ENCODE measurements at places on chromosomes 11 and 22. TPM values are rescaled to one million over a fixed set of nuclear protein-coding genes. Genes with fewer than 3 reads are reported as not detected.
A peak's percentile ranks its signal among the peaks of the same experiment; 100 is the strongest.

DNA sequence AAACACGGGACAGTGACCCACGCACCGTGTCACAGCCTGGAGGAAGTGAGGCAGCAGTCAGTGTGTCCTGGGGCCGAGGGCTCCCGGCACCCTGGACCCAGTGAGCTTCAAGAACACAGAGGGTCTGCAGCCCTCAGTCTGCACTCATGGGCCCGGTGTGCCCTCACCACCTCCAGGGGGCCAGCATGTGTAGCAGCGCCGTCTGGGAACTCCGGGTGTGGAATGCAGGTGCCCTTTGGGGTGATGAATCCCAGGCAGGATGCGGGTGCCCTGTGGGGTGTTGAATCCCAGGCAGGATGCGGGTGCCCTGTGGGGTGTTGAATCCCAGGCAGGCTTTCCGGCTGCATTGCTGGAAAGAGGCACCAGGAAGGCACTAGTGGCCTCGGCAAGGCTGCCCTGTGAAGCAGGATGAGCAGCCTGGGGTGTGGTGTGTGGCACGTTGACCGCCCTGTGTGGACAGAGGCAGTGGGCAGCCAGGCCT is 1399.9 kb downstream of the BRD1 start:
- DNase-seq, result no peak

- no peak for DNase-seq
Observed at GRCh38 chr11:8658321-8659057, 24.0 kb downstream of the TRIM66 start.

DNA sequence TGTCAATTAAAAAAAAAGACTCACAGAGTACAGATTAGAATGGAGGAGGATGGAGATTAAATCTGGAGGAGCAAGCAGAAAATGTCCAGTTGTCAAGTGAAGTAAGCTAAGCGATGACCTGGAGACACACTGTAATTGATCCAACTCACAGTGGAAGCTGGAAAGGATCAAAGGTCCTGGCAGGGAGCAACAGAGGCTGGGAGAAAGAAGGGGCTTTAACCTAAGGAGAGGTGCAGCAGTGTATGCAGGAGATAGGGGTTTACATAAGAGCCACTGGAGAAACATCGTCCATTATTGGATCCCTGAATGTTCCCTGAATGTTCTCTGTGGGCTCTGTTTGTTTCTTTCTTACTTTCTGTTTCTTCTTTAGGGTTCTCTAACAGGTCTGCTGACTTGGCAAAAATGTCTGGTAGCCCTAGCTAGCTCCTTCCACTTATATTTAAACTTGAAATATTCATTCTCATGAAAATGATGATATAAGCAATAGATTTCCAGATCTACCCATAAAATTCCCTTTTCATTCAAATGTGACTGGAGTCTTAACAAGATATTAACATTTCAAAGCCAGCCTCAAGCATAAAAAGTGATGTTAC is 30.1 kb upstream of the CAT start:
- no peak for DNase-seq

- DNase-seq, result no peak
Observed at GRCh38 chr11:30015725-30016412, 961 bp downstream of the KCNA4 start.

DNA sequence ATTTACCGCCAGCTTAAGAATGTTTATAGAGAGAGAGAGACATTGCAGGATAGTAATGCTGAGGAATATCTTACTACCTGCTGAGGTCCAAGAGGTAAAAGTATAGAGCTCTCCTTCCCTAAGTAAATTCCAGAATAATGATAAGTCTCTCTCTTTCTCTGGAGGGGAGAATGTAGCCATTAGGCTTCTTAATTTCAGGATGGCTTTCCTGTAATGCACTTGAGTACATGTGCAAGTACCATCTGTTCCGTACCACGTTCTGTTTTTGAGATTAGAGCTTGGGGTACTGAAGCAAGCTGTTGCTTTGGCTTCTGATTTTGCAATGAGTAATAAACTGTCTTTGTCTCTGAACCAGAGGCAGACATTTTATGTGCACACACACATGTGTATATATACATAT is 1314.0 kb downstream of the JRKL start:
- DNase-seq, result no peak

- no peak for DNase-seq
Observed at GRCh38 chr22:24086310-24086709, 75.2 kb downstream of the CABIN1 start.

DNA sequence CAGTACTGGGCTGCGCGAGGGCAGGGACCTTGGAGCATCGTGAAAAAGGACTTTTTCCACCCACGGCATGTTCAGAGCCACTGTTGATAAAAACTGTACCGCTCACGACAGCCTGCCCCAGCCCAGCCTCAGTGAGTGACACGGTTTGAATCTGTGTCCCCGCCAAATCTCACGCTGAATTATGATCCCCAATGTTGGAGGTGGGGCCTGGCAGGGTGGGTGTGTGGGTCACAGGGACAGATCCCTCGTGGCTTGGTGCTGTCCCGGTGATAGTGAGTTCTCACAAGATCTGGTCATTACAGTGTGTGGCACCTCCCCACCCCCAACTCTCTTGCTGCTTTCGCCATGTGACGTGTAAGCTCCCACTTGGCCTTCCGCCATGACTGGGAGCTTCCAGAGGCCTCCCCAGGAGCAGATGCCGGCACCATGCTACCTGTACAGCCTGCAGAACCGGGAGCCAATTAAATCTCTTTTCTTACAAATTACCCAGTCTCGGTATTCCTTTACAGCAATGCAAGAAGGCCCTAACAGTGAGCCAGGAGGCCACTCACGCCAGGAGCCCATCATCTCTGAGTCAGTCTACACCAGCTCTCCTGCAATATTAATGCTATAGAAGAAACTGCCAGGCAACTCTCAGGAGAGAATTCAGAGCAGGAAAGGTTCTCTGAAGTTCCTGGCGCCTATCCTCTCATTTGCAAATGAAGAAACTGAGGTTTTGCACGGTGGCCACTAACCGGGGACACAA is 1.3 kb downstream of the TOLLIP start:
- DNase-seq, result no peak

- peak; percentile 94 for DNase-seq
Observed at GRCh38 chr11:8964324-8965320, at the start of gene TMEM9B. TSS of gene TMEM9B (minus strand) at chr11:8964442. CDS start at chr11:8964313, 129 bp downstream.

GRCh38 chr22:43441751-43442150 is 29.9 kb downstream of the MPPED1 start:
- DNase-seq, result no peak

DNA sequence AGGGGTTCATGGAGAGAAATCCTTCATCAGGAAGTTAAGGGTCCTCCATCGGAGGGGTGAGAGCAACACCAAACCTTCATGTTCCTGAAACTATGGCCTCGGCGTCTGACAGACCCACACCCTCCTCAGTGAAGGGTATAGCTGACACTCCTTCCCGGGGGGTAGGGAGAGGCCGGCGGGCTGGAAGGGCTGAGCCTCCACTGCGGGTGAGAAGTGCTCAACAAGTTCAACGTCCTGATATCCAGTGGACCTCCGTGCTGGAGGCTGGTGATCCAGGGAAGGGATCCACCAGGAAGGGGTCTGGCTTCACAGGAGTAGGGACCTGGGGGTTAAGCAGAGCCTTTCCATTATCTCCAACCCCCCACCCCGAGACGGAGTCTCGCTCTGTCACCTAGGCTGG is 12.3 kb downstream of the CARS1 start:
- DNase-seq, result no peak

DNA sequence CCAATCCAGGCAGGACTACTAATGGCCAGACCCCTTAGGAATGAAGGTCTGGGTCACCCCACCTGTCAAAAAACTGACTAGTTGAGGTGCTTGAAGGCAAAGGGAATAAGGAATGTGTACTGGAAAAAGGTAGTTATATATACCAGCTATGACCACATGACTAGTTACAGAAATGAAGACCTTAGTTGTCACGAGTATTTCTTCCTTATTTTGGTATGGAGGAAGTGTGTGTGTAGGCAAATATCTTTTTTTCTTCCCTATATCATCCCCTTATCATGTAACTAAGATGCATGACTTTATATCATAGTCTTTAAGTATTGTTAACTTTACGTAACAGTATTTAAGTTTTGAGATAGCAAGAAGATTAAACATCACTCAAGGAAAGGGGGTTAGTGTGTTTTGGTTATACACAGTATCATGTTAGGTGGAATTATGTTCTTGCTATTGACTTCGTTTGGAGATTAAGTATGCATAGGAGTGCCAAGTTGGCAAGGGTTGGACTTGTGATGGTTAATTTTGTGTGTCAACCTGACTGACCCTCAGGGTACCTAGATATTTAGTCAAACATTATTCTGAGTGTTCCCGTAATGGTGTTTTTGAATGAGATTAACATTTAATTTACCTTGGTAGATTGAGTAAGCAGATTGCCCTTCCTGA is 38.2 kb upstream of the NARS2 start:
- no peak for DNase-seq

DNA sequence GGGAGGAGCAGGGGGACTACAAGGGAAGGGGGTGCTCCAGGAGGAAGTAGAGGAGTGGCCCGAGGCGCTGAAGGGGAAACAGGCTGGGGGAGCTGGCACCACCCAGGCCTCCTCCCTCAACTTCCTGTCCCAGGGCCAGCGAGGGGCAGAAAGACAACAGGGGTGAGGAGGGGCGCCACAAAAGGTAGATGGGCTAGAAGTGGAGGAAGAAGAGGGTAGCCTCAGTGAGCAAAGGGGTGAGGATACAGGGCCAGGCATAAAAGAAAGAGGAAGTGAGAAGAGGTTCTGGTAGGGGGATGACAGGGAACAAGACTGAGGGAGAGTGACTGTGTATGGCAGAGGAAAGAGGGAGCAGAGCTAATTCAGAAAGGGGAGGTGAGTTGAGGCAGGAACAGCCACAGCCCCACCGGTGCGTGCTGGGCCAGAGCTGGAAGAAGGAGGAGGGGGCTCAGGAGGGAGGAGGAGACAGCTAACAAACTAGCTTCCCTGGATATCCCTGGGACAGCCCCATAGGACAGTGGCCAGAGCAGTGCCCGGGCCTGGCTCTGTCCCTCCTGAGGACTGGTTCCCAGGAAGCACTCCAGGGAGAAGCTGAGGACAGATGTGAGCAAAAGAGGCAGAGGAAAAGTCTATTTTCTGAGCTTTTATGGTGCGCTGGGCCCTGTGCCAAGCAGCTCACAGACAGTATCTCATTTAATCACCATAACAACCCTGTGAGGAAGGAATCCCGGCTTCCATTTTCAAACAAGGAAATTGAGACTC is 8.5 kb downstream of the DCHS1 start:
- DNase-seq, result no peak

KRTAP5-8 gene
- total RNA-seq, result 3.2 TPM

DNA sequence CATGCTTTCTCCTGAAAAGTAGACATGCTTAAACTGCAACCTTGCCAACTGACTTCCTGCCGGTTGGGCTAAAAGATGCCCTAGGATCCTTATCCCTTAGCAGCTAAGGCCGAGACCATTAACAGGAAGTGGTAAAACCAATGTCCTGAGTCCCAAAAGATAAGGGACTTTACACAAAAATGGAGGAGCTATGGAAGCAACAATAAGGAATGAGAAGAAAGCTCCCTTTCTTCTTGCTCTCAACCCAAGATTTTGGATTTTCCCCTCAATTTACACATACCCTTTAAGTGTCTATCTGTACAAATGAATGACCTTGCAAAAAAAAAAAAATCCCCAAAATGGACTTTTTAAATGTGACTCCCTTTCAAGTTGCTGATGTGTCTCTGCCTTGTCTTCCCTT is 11.1 kb downstream of the MRPL17 start:
- no peak for DNase-seq

GRCh38 chr11:124113890-124114289 is 1.4 kb upstream of the VWA5A start:
- peak; percentile 63 for DNase-seq

REXO2 gene
- 126 TPM for total RNA-seq

DNA sequence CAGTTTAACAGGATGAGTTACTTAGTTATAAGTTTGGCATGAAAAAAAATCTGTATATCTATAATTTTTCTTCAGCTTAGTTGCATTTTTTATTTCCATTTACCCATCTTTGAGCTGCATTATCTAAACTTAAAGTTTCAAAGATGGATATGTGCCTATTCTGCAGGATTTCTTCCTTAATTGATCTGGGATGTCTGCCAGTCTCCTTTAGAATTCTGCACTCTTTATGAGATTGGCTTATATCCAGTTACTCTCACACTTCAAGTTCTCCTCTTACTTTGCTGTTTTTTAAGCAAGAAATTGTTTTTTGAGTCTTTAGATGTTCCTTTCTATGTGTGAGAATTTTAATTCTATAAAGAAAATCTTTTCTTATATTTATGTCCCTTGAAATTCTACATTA is 5.1 kb upstream of the PDGFD start:
- no peak for DNase-seq

DNA sequence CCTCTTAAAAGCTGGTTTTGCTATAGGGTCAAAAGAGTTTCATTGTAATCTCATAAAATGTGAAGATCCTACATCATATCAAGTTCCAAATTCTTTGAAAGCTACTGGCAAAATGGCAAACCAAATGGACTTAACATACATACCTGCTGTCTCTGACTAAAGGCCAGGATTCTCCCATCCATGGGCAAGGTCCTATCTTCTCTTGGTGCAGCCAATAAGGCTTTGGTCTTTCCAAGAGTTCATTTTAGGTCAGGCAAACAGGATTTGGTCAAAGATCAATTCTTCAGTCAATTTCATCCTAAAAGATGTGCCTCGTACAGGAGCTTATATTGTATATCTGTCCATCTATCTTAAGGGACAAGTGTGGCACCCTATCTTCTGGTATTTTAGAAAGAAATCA is 49.7 kb downstream of the CADM1 start:
- DNase-seq, result no peak

- DNase-seq, result peak; percentile 92
Observed at GRCh38 chr22:46563381-46564083, 26.1 kb upstream of the CELSR1 start.

- DNase-seq, result no peak
Observed at GRCh38 chr11:70448983-70449567, 50.7 kb downstream of the CTTN start.

GRCh38 chr11:67045314-67045713 is 11.3 kb upstream of the RHOD start:
- no peak for DNase-seq

FAM83F gene
- 18.9 TPM for total RNA-seq

- DNase-seq, result no peak
Observed at GRCh38 chr11:63572026-63572688, 9.0 kb upstream of the PLAAT2 start.

DNA sequence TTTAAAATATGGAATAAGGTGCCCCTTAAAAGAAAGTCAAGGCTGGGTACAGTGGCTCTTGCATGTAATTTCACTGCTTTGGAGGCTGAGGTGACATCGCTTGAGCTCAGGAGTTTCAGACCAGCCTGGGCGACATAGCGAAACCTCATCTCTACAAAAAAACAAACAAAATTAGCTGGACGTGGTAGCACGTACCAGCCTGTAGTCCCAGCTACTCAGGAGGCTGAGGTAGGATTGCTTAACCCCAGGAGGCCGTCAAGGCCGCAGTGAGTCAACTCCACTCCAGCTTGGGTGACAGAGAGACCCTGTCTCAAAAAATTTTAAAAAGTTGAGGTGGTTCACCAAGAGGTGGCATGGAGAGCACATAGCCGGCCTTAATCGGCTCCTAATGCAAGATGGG is 17.7 kb upstream of the ADORA2A start:
- no peak for DNase-seq

GAL3ST1 gene
- total RNA-seq, result 24.2 TPM

GRCh38 chr22:48403521-48404403 is 1423.9 kb downstream of the BRD1 start:
- no peak for DNase-seq

FAM180B gene
- not detected for total RNA-seq

- no peak for DNase-seq
Observed at GRCh38 chr11:73662445-73663157, 16.2 kb downstream of the PLEKHB1 start.

- DNase-seq, result no peak
Observed at GRCh38 chr22:48099251-48099650, 1336.8 kb downstream of the TBC1D22A start.

GRCh38 chr11:73565804-73566203 is 32.1 kb downstream of the FAM168A start:
- no peak for DNase-seq

Data from transverse colon (tissue), 4 donors.